ENCODE measurements at places on chromosomes 1 and 21. TPM values are rescaled to one million over a fixed set of nuclear protein-coding genes. Genes with fewer than 3 reads are reported as not detected.

- no peak for DNase-seq
Observed at GRCh38 chr1:43705334-43705733, 2.0 kb upstream of the ST3GAL3 start.

The KPRP gene
- not detected for total RNA-seq

DNA sequence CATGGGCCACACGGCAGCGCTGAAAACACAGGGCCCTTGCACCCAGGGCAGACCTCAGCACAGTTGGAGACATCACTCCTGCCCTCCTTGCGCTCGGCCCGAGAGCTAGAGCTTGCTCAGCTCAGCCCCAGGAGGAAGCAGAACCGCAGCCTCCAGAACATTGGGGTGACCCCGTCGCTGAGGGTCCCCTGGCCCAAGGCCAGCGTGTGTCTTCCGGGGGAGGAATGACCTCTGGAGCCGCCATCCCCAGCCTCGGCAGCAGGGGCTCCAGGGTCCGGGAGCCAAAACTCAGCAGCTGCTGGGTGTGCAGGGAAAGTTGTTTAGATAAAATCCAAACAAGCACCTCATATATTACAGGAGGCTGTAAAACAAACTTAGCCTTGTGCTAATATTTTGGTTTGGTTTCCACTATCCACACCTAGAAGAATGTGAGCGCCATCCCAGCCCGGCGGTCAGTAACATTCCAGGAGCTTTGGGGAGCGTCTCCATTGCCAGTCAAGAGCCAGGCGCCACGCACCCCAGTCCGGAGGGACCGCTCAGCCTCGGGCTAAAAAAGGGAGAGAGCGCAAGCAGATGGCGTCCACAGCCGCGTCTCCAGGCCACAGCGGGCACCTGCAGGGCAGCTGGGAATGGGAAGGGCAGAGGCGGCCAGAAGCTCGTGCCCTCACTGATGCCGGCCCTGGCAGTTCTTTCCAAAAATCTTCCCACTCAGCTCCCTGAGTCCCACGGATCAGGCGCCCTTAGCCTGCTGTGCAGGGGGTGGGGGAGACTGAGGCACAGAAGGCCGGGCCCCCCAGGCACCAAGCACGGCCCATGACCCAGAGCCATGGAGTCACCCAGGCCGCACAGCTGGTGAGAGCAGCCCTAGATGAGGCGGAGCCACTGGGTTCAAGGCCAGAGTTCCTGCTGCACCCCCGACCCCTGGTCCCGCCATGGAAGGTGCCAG is 52.0 kb downstream of the SLX9 start:
- DNase-seq: no peak

The RNF186 gene
- not detected for total RNA-seq

- no peak for DNase-seq
Observed at GRCh38 chr1:243968413-243968812, 82.7 kb upstream of the ZBTB18 start.
